ENCODE measurements at places on chromosomes 2 and 18.
A peak's percentile ranks its signal among the peaks of the same experiment; 100 is the strongest.

DNA sequence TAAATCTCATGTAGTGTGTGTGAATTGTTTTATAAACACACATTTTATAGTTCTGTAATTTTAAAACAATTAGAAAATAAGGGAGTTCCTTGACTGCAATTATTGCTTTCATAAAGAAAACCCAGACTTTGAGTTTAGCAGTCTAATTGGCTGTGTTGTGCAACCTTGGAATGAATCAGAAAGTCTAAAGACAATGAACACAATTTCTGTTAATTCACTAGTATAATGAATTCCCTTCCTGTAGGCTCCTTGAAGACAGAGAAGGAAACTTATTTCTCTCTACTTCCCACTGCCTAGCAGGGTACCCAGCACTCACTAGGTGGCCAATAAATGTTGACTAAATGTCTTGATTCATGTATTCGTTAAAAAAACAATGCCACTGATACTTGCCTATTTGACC is 79.9 kb downstream of the ANTXR1 start:
- no peak for DNase-seq

GRCh38 chr2:23666241-23666979 is 260.5 kb downstream of the ATAD2B start:
- no peak for DNase-seq

DNA sequence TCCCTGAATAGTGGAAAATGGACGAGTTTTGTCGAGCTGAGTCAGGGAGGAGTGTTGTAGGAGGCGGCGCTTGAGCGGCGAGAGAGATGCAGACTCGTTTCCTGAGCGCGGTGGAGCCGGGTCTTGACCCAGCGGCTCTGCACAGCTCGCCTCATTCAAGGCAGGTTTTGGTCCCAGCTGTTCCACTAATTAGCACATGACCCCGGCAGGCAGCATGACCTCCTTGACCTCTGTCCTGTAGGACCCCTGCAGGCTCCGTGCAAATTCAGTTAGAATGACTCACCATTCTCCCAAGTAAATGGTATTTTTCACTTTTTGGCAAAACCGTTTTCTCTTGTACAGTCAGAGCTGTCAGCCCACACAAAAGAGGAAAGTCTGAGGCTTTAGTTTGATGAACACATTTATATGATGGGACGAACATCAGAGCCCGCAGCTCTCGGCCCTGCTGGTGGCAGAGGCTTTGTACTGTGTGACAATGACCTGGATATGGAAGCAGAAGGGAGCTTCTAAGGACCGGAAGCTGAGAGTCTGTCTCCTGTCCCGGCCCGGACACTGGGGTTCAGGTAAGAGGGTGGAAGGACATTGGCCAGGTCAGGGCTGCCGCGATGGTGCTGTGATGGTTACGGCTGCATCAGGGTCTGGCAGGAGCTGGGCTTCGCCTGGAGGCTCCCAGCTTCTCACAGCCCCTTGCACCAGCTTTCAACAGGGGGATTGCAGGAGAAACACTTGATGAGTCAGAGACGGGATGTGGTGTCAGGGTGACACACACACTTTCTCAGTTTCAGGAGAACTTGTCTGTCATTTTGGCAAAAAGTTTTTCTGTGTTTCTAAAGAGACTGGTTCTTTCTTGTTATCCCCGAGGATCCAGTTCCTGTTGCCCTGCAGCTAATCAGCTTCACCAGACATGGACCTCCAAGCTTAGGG is 29.9 kb upstream of the ALKAL2 start:
- no peak for DNase-seq

DNA sequence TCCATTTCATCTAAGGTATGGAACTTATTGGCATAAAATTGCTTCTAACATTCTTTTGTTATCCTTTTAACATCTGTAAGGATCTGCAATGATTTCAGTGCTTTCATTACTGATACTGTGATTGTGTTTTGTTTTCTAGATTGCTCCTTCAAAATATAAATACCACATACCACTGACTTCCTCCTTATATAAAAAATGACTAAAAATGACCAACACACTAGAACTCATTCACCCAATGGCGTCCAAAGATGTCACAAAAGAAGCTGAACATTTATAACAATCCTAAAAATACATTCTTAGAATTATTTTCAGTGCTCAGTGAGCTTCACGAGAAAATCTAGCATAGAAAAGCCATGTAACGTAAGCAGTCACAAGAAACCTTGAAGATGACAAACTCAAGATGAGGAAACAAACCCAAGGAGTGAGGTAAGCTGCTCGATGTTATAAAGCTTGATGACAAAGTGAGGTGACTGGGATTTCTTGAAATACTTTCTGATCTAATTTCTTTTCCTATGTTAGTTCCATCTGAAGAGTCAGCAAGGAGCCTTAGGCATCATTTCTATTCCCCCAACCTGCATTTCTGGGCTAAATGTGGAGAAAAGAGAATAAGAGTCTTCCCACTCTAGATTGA is 42.6 kb downstream of the PNO1 start:
- DNase-seq, result no peak

DNA sequence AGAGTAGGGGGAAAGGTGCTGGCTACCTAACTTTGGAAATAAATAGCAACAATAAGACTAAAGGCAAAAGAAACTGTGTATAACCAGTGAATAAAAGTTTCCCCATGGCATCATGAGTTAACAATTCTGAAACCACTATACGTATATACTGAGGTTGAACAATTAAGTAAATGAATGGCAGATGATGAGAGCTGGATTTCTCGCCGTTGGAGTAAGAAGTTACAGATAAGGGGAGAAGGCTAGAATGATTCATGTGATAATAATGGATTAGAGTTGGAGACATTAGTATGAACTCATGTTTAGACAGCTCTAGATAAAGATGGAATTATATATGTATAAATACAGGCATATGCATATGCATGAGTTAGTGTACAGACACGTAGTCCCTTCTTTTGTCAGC is 152.7 kb downstream of the UBR3 start:
- no peak for DNase-seq

DNA sequence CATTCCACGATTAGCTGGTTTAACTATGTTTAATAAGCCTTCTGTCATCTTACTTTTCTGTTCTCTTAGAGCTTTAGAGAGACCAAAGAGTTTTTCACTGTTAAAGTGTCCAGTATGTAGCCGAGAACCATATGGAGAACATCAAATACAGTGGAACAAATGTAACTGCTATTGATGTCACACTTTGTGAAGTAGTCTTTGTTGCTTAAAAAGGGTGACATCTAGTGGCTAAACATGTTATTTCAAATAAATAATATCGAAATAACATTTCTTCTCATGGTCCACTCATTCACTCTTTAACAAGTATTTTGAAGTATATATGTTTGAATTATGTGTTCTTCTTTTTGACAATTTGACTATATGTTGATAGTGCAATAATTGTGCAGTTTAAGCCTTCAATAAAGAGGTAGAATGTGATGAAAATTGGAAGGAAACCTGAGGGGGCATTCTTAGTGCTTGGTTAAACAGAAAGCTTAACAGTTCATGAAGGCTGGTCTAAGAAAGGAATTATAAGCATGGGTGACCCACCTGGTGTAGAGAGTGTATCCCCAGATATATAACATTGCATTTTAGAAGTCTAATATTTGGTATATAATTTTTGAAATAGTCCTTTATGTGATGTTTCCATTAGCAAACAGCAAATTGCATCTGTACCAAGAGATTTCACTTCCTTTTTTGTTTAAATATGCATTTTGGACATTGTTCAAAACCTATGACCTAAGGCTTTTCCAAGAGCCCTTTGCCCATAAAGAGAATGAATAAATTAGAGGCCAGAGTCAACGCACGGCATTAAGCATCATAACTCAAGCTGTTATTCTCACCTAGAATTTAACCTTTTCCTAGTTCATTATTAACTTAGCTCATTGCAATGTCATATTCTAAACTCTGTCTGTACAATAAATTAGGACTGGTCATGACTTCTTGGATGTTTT is 112.1 kb downstream of the KYNU start:
- DNase-seq, result peak; percentile 34

DNA sequence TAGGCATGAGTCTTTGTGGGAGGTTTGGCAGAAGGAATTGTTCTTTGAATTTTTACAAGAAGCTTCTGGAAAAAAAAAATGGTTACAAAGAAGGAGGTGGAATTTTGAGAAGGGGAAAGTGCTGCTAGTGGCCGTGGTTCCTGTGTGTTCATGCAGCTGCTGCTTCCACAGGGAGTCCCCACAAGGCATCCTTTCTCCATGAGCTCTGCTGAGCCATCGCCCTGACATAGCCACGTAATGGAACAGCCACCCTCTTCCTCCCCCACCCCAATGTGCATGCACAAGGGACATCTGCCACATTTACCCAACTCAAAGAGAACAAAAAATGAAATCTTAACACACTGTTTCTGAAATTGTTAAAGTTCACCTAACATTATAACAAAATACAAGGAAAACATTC is 529.7 kb downstream of the SATB2 start:
- no peak for DNase-seq

DNA sequence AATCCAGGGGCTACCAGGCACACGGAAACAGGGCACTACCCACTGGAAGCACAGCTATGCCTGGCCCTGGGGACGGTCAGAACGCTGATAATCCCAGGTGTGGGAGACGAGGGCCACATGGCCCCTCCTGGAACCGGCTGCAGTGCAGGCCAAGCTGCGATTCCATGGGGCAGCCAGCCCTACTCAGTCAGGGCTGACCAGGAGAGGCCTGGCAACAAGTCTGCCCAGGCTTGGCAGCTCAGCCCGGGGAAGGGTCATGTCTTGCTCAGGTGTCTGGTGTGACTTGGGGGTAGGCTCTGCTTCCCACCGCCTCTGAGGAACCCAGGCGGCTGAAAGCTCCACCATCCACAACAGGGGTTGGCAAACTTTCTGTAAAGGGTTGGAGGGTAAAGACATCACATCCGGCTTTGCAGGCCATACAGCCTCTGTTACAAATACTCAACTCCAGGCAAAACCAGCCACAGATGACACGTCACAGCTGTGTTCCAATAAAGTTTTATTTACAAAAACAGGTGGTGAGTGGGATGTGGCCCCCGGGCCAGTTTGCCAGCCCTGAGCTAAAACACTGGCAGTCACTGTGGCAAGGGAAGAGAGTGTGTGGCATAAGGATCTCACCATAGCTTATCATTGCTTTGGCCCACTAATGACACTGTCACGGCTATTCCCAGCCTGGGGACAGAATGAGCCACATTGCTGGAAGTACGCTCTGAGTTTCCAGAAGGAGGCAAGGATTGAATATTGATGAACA is 85.2 kb downstream of the NDUFA10 start:
- no peak for DNase-seq

DNA sequence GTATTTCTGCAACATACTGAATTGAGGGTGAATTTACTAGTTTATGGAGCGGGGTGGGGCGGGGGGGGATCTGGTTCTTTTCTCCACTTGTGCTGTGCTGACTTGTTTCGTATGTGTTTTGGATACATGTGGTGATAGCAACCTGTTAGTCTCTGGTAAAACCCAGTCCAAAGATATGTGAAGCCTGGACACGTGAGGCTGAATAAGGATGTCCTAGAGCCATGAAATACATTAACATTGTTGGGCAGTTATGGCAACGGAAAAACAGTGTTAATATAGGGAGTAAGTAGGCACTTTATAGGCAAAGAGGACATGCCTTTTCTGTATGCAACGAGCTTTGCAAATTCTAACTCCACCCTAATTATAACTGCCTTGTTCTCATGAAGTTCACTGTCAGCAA is 42.1 kb upstream of the NEMP2 start:
- no peak for DNase-seq

DNA sequence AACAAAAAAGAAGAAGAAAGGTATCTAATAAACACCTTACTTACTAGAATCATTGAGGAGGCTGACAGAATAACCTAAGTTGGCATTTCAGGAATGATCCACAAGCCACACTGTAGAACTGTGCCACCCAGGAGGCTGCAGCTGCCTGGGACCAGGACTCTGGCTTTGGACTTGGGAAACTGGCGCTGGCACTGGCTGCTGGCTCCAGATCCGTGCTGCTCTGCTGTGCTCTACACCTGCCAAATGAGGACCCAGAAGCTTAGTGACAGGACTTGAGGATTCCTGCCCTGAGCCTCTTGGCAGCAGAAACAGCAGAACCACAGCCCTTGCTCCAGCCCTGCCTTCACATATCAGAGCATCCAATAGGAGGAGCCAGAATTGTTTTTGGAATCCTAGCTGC is 113.5 kb downstream of the CABLES1 start:
- DNase-seq, result no peak

DNA sequence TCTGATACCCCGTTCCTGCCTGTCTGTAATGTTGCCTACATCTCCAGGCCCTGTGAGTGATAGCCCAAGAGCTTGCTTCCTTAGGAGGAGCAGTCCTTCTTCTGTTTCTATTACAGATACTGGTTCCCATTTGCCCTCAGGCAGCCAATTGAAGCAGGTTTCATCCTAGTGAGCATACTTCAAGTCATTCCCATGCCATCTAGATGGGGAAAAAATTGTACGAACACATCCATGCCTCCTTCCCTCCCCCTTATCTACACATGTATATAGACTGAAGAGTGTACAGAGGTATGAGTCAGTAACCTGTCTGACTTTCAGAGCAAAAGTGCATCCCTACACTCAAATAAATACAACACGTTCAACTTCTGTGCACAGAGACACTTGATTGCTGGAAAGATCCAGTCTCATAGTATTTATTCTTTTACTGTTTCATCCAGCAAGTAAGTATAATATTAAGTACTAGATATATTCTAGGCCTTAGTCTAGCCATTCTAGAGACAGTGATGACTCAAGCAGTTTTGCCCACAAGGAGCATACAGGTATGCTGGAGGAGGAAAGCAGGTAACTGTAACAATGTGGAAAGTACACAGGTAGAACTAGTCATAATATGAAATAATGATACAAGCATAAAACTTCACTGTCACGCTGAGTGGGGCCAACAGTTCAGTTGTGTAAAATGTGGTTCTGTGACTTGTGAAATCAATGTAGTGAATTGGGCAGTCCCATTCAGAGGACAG is 153.4 kb downstream of the MGAT5 start:
- DNase-seq, result no peak

GRCh38 chr2:191947235-191947634 is 100.3 kb upstream of the CAVIN2 start:
- DNase-seq, result no peak

DNA sequence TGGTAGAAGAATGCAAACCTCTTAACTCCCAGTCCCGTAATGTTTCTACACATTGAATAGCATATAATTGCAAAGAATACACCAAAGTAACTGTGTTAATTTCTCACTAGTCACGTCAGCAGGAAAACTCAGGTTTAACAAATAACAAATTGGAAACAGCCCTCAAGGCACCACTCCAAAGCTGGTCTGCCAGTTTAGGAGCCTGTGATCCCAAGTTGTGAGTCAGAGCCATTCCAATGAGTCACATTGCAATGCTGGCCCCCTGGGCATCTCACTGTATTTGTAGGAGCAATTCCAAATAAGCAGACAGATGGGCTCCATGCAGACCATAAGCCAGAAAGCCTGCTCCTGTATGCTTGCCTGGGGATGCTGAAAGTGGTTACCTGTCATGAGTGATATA is 143.2 kb upstream of the SETBP1 start:
- DNase-seq, result no peak

Data from germinal center (tissue), 1 donor.